ENCODE measurements at places on chromosomes 12 and 14. TPM values are rescaled to one million over a fixed set of nuclear protein-coding genes. Genes with fewer than 3 reads are reported as not detected.
A peak's percentile ranks its signal among the peaks of the same experiment; 100 is the strongest.

FAM222A gene
- polyA plus RNA-seq: 2.9 TPM

KDM2B gene
- polyA plus RNA-seq: 44.7 TPM

NOS1 gene
- polyA plus RNA-seq: 0.24 TPM

TIGAR gene
- 5.9 TPM for polyA plus RNA-seq

DNA sequence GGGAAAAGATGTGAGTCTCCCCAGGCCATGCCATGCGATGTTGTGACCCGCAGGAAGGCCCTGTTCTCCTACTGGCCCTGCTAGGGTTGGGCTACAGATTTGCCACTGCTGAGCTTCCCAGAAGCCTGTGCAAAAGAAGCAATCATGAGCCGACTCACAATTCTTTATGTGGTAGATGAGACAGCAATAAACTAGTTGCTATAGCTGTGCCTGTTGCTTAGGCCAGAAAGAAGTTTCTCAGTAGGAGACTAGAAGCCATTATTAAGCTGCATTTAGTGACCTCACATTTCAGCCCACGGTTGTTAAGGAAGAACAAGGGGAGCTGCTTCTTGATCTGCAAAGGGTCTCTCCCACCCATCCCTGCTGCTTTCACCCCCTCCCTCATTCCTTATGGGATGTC, 239.4 kb upstream of the CRY1 start:
- DNase-seq: no peak

GRCh38 chr14:63276492-63277342, 42.0 kb downstream of the GPHB5 start:
- no peak for DNase-seq

DNA sequence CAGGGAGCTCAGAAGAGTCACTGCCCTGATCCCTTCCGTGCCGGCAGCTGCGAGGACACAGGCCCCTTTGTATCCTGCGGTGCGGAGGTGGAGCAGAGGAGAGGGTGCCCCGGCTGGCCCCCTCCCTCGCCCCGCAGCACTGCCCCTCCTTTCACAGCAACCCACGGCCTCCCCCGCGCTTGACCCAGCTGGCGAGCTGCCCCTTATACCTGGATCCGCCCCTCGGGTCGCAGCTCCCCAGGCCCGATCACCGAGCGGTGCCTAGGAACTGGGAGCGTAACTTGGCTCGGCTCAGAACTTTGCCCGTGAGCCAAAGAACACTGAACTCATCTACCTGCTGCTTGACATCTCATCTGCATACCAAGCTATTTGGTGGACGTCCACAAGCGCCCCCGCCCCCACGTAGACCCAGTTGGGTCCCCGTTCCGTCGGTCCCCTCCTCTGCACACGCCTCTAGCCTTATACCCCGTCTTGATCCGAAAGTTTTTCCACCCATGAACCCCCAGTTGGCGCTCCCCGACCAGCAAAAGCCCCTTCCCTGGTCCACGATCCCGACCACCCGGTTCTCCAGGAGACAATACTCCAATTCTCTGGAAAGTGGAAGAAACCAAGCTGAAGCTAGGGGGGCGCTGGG, 697 bp upstream of the DNAJC14 start:
- peak; percentile 51 for DNase-seq

DNA sequence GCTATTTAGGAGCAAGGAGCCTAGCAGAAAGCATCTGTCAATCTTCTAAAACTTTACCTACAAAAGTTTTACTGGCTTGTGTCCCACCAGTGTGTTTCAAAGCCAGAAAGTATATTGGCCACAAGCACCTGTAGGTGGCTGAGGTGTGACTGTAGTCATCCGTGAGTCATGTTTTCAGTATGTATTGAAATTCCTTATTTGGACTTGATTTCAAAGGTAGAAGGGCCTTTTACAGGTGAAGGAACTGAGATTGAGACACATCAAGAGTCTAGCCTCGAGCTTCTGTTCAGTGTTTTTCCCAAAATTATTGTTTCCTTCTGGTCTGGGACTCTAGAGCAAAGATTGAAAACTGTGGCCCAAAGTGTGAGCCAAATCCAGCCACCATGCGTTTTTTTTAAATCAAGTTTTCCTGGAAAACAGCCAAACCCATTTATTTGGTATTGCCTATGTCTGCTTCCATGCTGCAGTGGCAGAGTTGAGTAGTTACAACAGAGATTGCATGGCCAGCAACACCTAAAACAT, 195.3 kb upstream of the BCL2L14 start:
- DNase-seq: no peak

DNA sequence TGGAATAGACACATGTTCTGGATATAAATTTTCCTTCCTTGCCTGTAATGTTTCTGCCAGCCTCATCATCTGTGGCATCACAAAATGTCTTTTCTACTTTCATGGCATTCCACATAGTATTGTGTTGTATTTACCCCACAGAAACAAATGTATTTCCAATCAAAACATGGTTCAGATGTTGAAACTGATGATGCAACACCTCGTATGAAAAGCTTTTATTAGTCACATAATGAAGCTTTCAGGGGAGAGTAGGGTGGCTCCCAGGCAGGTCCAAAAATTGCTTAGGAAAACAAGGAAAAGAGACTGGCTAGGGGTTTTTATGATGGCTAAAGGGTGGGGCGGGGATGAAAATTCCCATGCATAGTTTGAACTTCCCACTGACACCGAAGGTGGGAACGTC, 29.1 kb upstream of the ZNF641 start:
- no peak for DNase-seq

GRCh38 chr12:104197264-104197663, 18.3 kb upstream of the TXNRD1 start:
- no peak for DNase-seq

- DNase-seq: no peak
These were observed 8.7 kb downstream of the ACACB start for GRCh38 chr12:109124878-109125648.

DNA sequence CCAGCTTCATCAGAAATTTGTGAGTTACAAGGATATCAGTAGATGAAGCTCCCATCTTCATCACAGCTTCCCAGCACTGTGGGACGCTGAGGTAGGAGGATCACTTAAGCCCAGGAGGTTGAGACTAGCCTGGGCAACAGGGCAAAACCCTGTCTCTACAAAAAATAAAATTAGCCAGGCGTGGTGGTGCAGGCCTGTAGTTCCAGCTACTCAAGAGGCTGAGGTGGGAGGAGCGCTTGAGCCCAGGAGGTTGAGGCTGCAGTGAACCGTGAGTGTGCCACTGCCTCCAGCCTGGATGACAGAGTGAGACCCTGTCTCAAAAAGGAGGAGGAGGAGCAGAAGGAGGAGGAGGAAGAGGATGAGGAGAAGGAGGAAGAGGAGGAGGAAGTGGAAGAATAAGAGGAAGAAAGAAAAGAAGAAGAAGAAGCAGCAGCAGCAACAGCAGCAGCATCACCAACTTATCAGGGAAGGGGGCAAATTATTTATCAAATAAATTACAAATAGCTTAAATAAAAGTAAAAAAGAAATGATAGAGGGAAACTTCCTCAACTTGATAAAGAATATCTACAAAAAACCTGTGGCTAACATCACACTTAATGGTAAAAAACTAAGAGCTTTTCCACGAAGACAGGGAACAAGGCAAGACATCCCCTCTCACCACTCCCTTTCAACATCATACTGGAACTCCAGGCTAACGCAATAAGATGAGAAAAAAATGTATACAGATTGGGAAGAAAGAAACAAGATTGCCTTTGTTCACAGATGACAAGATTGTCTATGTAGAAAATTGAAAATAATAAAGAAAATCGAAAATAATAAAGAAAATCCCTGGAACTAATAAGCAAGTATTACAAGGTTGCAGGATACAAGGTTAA, 69.6 kb downstream of the NINJ2 start:
- DNase-seq: no peak

GRCh38 chr12:101902641-101903040, 25.3 kb downstream of the DRAM1 start:
- DNase-seq: no peak

DNA sequence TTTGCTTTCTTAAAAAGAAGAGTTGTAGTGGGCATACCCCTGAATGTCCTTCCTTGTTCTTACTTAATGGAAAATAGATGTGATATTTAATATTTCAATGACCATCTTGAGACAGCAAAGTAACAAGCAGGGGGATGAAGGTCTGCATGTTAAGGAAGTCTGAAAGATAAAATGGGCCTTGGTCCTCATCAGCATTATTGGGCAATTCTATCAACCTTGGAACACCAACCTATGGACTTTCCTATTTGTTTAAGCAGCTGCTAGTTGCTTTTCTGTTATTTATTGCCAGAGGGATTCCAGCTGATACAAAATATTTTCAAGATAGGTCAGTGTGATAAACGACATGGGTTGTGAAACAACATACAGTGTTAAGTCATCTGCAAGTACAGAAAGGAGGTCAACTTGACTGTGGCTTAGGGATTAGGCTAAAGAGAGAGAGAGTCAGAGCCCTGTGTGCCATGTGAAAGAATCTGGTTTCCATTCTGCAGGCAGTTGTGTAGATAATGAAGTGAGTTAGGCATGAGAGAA, 16.4 kb upstream of the A2M start:
- no peak for DNase-seq

All from left lung (tissue), 14 donors.